Bronchial epithelial cell (primary cell): ENCODE measurements at places on chromosomes 3 and 15.
A peak's percentile ranks its signal among the peaks of the same experiment; 100 is the strongest.

GRCh38 chr3:164418414-164418813, 659.9 kb downstream of the SI start:
- DNase-seq: no peak

DNA sequence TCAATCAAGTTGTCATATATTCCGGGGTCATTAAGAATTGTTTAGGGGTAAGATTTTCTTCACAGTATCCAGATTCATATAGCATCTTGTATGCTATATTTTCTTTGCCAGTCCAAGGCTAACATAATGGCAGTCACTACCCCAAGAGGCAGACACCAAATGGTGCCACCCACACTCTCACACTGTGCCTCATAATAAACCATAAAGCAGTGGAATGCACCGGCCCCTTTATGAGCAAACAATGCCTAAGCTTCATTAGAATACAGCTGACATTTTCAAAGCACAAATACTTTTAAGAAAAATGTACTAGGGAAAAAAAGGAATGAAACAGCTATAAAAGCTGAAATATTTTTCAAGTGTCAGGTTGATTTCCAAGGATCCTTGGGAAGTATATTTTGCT, 121.6 kb downstream of the TFDP2 start:
- DNase-seq: peak; percentile 75

DNA sequence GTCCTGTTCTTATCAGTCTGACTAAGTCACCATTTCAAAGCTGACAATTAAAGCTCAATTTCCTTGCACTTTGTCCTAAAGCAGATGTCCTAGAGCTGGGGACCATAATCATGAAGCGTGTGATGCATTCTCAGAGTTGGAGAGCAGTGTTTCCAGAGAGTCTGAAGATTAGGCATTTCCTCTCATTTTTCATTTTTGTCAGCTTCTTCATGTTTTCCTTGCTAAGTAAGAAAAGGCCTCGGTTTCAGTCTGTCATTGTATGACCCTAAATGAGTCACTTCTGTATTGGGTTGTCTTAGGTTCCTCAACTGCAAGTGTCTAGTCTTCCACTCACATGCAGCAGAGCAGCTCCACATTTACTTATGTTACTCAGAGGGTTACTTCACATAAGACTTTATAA, 257.2 kb upstream of the TPRG1 start:
- DNase-seq: peak; percentile 8

DNA sequence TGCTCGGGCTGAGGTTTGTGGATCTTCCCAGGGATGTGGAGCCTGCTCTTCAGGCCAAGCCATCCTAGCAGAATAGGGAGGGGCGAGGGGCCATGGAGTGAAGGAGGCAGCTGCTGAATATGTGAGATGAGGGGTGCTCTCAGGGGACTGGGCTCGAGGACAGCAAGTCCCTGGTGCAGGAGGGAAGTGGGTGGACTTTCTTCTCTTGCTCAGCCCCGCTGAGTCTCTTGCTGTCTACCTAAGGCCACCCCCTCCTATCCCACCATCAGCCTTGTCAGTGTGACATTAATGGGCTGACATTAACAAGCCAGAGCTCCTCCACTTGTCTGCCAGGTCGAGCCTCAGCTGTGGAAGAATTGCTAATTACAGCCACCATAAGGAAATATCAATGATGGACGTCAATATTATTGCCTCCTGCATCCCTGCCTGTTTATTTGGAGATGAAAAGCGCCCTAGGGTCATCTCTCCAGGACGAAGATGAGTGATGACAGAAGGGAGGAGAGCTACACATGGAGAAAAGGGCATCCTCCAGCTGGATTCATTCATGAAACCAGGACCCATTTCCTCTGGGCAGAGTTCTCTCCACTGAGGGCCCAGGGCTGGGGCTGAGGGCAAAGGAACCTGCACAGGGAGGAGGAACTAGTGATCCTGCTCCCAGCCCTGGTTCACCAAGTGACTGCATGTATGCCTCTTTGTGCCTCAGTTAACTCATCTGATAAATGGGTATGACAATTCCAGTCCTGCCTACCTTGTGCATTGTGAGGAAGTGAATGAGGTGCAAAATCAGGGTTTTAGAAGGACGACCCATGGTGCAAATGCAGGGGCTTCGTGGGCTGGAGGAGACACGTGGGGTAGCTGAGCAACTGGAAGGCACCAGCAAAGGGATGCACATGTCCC, 34.9 kb upstream of the LINGO1 start:
- DNase-seq: no peak

DNA sequence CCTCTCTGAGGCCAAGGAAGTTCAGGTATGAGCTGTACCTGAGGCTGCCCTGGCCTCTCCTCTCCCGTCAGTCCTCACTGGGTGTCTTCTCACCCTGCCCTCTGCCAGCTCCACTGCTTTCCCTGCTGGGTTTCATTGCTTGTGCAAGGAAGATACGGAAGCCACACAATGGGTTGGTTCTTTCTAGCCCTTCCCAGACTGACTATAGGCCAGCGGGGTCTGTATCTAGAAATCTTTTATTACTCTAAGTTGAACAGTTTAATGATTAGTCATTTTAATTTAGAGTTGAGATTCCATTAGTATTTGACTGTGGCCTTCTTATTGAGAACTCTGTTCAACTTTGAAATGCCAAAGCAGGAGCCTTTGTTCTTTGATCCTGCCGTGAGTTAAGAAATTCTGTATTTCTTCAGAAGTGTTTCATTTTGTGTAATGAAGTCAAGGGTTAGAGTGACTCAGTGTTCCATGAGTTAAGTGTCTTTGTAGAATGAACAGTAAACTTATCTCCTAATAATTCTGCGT, 16.2 kb downstream of the C3orf62 start:
- DNase-seq: peak; percentile 17

- DNase-seq: no peak
Measured at GRCh38 chr3:45169125-45169904, 23.1 kb upstream of the CDCP1 start.

DNA sequence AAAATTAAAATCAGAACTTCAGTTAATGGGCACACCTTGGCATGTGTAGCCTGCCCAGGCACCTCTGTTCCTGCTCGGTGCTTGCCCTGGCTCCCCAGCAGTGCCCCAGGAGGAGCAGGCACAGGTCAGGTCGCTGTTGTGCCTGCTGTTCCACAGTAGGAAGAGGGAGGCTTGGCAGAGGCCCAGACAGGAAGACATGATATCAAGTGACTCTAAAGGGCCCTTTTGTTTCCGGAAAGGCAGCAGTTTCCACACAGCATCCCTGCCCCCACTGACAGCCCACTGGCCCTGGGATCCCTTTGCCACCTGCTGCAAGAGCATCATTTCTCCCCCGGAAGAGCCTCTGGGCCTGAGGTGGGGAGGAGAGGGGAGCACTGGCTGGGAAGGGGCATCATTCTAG, 40.5 kb upstream of the HES1 start:
- DNase-seq: peak; percentile 14

GRCh38 chr15:95995375-95996168, 334.9 kb upstream of the NR2F2 start:
- DNase-seq: peak; percentile 41

DNA sequence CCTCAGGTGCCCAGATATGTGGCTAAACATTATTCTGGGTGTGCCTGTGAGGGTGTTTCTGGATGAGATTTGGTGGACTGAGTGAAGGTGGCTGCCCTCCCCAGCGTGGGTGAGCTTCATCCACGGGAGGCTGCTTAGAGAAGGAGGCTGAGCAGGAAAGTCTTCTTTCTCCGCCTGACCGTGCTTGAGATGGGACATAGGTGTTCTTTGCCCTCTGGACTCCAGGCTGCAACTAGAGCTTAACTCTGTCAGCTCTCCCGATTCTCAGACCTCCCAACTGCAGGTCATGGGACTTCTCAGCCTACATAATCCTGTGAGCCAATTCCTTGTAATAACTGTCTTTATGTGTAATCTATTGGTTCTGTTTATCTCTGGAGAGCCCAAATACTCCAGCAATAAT, 34.1 kb downstream of the RAB7A start:
- no peak for DNase-seq

GRCh38 chr15:92709110-92709790, 53.7 kb upstream of the FAM174B start:
- no peak for DNase-seq

- no peak for DNase-seq
Measured at GRCh38 chr15:44319385-44319784, 30.9 kb downstream of the GOLM2 start.

DNA sequence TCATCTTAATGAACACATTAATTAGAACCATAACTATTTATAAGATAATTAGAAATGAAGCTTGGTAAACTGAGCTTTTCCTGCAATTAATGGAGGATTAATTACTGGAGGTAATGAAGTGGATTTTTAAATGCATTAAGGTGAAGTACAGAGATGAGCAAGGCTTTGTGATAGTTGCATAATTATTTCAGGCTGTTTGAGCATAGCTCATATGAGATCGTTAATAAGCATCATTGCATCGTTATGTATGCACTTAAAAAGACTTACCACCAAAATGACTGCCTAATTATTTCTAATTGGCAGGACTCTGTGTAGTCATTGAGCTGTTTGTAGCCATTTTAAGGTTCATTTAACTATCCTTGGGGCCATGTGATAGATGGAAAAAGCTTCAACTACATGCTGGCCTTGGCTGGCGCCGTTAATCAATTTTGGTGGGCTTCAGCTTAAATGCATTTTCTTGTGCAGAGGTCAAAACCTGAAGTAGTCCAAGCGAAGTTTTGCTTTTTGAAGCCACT, 55.3 kb downstream of the RSRC1 start:
- DNase-seq: no peak

- DNase-seq: no peak
Measured at GRCh38 chr15:97547381-97547780, 413.1 kb upstream of the ARRDC4 start.

DNA sequence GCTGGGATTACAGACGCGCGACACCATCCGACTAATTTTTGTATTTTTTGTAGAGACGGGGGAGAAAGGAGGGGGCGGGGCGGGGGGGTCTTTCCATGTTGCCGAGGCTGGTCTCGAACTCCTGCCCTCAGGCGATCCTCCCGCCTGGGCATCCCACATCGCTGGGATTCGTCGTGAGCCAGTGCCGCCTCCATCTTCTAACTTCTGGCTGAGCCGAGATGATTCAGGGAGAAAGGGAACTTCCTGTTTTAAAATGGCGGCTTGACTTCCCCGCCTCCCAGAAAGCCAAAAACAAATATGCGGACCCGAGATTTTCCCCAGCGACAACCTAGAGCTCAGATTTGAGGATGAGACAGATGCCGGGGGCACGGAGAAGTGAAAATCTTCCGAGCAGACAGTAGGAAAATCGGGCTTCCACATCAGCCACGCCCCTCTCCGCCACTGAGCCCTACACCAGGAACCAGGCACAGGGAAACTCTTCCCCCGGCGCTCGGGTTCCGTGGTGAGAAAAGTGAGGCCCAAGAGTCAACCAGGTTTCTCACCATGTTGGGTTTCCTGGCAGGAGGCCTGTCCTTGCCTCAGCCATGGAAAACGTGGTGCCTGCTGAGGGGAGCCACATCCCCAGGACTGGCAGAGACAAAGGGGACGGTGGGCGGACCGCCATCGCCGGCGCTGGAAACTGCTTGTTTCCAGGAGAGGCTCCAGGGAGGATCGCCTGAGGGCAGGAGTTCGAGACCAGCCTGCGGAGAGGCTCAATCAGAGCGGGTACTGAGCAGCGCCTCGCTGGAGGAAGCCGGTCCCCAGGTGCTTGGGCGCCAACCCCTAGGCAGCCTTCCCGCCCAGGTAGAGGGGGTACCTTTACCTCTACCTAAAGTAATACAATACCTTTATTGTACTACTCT, 18.7 kb downstream of the CHST14 start:
- no peak for DNase-seq

- no peak for DNase-seq
Measured at GRCh38 chr3:20552605-20553275, 366.7 kb upstream of the SGO1 start.

GRCh38 chr15:63010386-63010785, 32.2 kb upstream of the TPM1 start:
- DNase-seq: no peak

- no peak for DNase-seq
Measured at GRCh38 chr3:30350901-30351300, 255.5 kb upstream of the TGFBR2 start.

- no peak for DNase-seq
Measured at GRCh38 chr15:82979726-82980125, 6.3 kb upstream of the RAMAC start.

DNA sequence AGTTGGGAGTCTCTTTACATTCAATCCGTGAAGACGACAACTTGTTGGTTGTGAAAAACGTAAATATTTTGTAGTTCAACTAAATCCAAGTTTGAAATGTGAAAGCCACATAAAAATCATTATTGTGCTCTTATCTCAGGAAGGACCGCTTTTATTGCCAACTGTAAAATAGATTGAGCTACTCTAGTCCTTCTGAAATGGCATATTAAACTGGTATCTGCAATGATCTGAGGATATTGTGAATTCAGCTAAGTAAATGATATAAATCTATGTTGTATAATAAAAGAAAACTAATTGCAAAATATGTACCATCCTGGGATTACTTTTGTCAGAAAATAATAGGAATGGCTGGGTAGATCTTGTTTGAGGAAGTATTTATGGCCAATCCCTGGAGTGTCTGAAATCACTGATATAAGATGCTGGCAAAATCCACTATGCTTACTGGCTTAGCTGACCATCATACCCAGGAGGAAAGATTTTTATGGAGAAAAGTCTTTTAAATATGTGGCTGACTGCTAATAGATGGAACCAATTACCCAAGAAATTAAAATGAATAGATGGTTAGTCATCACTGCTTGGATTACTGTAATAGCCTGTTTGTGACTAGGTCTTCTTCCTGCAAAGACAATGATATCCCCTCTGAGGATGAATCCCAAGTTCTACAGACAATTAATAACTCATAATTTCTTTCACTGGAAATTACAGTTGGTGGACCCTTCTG, 191.8 kb downstream of the SEMA6D start:
- peak; percentile 39 for DNase-seq
